ENCODE measurements at places on chromosomes 6 and 20.

GRCh38 chr6:1665214-1665613, 55.5 kb downstream of the FOXC1 start:
- H3K4me3 ChIP-seq: no peak overlapping the region
- H3K27me3 ChIP-seq: no peaks in the 10 kb centered on the region
- no peak overlapping the region for H3K27ac ChIP-seq
- no peak for DNase-seq

- DNase-seq: no peak
- H3K4me1 ChIP-seq: no peaks in the 10 kb centered on the region
- no peak overlapping the region for H3K4me3 ChIP-seq
- no peak overlapping the region for H3K27ac ChIP-seq
- no peaks in the 10 kb centered on the region for H3K36me3 ChIP-seq
Measured at GRCh38 chr6:31058128-31058894, 48.0 kb downstream of the MUC22 start.

GRCh38 chr6:3518356-3519190, 61.7 kb upstream of the SLC22A23 start:
- no peaks in the 10 kb centered on the region for H3K4me1 ChIP-seq
- no peak for DNase-seq
- no peak overlapping the region for H3K4me3 ChIP-seq

GRCh38 chr6:112180095-112180820, 74.1 kb downstream of the LAMA4 start:
- no peaks in the 10 kb centered on the region for H3K36me3 ChIP-seq
- H3K27ac ChIP-seq: no peak overlapping the region
- no peak for DNase-seq
- no peaks in the 10 kb centered on the region for H3K4me1 ChIP-seq
- H3K4me3 ChIP-seq: no peak overlapping the region

GRCh38 chr20:17109307-17109706, 117.5 kb upstream of the PCSK2 start:
- H3K4me1 ChIP-seq: no peaks in the 10 kb centered on the region
- H3K4me3 ChIP-seq: no peak overlapping the region
- no peak for DNase-seq
- no peaks in the 10 kb centered on the region for H3K36me3 ChIP-seq
- H3K27me3 ChIP-seq: no peaks in the 10 kb centered on the region

DNA sequence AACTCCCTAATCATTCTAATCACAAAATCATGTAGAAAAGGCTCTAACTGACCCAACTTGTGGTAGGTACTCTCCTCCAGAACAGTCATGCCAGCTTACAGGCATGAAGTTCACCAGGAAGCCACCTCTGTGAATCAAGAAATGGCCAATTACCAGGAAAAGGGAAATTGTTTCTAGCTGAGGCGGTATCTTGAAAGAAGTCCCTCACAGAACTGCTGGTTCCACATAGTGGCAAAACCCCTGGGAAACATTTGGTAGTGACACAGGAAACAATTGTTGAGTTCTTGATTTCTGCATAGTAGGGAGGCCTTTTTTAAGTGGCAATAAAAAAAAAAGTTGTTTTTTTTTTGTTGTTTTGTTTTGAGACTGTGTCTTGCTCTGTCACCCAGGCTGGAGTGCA, 3.4 kb upstream of the ZHX3 start:
- peaks cover 1% of the 10 kb centered on the region for H3K4me1 ChIP-seq
- DNase-seq: no peak
- no peaks in the 10 kb centered on the region for H3K27me3 ChIP-seq
- no peaks in the 10 kb centered on the region for H3K36me3 ChIP-seq

- H3K27me3 ChIP-seq: no peaks in the 10 kb centered on the region
- DNase-seq: no peak
- H3K4me3 ChIP-seq: no peak overlapping the region
- no peaks in the 10 kb centered on the region for H3K36me3 ChIP-seq
Measured at GRCh38 chr6:47043286-47043685, 1.2 kb upstream of the ADGRF1 start.

DNA sequence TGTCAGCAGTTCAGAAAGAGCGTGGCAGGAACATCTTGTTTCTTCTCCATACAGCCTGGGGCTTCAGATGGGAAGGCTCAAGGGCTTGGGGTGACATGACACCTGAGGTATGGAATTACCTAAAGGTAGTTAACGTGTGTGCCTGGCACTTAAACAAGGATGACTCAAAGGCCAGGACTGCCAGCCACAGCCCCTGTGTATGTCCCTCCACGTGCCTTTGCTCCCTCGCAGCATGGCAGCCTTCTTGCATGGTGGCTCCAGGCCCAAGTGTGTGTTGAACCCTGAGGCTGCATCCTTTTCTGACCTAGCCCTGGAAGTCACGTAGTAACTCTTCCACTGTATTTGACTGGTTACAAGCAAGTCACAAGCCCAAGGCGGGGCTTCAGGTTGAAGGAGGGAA, 33.6 kb upstream of the MYL9 start:
- H3K4me3 ChIP-seq: no peak overlapping the region
- no peaks in the 10 kb centered on the region for H3K36me3 ChIP-seq
- H3K27me3 ChIP-seq: no peaks in the 10 kb centered on the region
- H3K4me1 ChIP-seq: no peaks in the 10 kb centered on the region

GRCh38 chr6:107665382-107665781, 158.7 kb downstream of the SCML4 start:
- peaks cover 17% of the 10 kb centered on the region for H3K4me1 ChIP-seq
- no peak overlapping the region for H3K4me3 ChIP-seq
- peak overlapping the region; percentile 68 for H3K27ac ChIP-seq
- no peaks in the 10 kb centered on the region for H3K36me3 ChIP-seq
- H3K27me3 ChIP-seq: no peaks in the 10 kb centered on the region
- DNase-seq: no peak

DNA sequence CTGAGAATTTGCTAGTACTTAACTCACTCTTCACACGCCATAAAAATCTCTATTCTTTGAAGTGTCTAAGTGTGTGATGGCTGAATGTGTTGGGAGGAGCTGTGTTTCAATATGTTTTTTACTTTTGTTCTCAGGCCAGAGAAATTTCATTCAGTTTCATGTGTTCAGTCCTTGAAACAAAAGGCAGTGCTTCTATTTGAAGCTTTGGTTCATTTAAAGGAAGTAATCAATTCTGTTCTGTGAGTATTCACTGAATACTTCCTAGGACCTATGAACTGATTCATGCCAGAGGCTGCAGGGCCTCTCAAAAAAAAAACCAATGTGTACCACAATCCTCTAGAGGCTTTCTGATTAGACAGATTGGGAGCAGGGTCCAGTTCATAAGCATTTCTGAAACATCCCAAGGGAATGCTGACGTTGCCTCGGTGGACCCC, 12.4 kb upstream of the F13A1 start:
- H3K36me3 ChIP-seq: no peaks in the 10 kb centered on the region
- no peak for DNase-seq
- H3K27me3 ChIP-seq: no peaks in the 10 kb centered on the region
- no peaks in the 10 kb centered on the region for H3K4me1 ChIP-seq

- no peaks in the 10 kb centered on the region for H3K27me3 ChIP-seq
- peak; percentile 70 for DNase-seq
- H3K27ac ChIP-seq: peak overlapping the region; percentile 87
- H3K4me1 ChIP-seq: peaks cover 4% of the 10 kb centered on the region
- no peaks in the 10 kb centered on the region for H3K36me3 ChIP-seq
Measured at GRCh38 chr6:37171201-37171969, 1.4 kb downstream of the PIM1 start.

- H3K36me3 ChIP-seq: no peaks in the 10 kb centered on the region
- no peaks in the 10 kb centered on the region for H3K27me3 ChIP-seq
- no peaks in the 10 kb centered on the region for H3K4me1 ChIP-seq
- H3K27ac ChIP-seq: no peak overlapping the region
- no peak overlapping the region for H3K4me3 ChIP-seq
Measured at GRCh38 chr20:38665094-38665493, 59.2 kb upstream of the SLC32A1 start.

DNA sequence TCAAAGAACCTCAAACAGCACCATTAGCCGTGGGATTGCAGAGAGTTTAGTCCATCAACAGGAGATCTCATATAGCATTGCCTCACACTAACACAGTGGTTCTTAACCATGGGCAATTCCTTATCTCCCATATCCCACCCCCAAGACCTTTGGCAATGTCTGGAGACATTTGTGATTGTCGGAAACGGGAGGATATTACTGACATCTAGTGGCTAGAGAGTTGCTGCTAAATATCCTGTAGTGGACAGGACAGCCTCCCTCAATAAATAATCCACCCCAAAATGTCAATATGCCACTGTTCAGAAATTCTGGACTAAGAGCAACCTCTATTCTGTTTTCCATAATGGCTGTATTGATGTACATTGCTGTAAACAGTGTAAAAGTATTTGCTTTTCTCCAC, 210.1 kb upstream of the CCN2 start:
- H3K27me3 ChIP-seq: no peaks in the 10 kb centered on the region
- no peaks in the 10 kb centered on the region for H3K4me1 ChIP-seq
- DNase-seq: no peak
- H3K27ac ChIP-seq: no peak overlapping the region
- no peaks in the 10 kb centered on the region for H3K36me3 ChIP-seq
- H3K4me3 ChIP-seq: no peak overlapping the region

- no peak for DNase-seq
- H3K27ac ChIP-seq: no peak overlapping the region
- H3K4me1 ChIP-seq: peaks cover 4% of the 10 kb centered on the region
- no peaks in the 10 kb centered on the region for H3K27me3 ChIP-seq
- H3K4me3 ChIP-seq: no peak overlapping the region
Measured at GRCh38 chr6:14883921-14884320, 361.9 kb upstream of the JARID2 start.

DNA sequence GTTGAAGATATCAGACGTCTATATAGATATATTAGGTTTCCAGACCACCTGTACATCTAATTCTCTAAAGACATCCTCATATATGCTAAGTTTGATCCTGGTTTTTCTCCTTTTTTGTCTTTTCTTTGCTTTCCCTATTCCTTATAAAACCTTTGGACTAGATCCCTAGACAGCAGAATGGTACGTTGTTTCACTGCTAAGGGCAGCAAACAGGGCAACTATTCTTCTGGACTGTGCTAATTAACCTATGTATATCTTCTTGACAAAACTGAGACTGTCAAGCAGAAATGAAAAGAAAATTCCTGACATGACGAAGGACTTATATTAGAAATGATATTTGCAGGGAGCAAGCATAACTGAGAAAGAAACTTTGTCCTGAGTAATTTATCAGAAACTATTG, 19.1 kb downstream of the ME1 start:
- no peak overlapping the region for H3K27ac ChIP-seq
- H3K36me3 ChIP-seq: no peaks in the 10 kb centered on the region
- H3K4me1 ChIP-seq: no peaks in the 10 kb centered on the region
- H3K4me3 ChIP-seq: no peak overlapping the region

- H3K27ac ChIP-seq: no peak overlapping the region
- H3K4me3 ChIP-seq: no peak overlapping the region
- no peak for DNase-seq
- H3K4me1 ChIP-seq: peaks cover 5% of the 10 kb centered on the region
- H3K36me3 ChIP-seq: no peaks in the 10 kb centered on the region
Measured at GRCh38 chr6:41498968-41499599, 47.1 kb upstream of the FOXP4 start.

GRCh38 chr6:168362276-168362990, 42.9 kb upstream of the DACT2 start:
- H3K4me3 ChIP-seq: no peak overlapping the region
- H3K27ac ChIP-seq: no peak overlapping the region
- no peaks in the 10 kb centered on the region for H3K36me3 ChIP-seq
- H3K27me3 ChIP-seq: no peaks in the 10 kb centered on the region
- DNase-seq: peak; percentile 8

- peaks cover 5% of the 10 kb centered on the region for H3K4me1 ChIP-seq
- no peaks in the 10 kb centered on the region for H3K36me3 ChIP-seq
- no peak overlapping the region for H3K27ac ChIP-seq
- H3K4me3 ChIP-seq: no peak overlapping the region
- DNase-seq: no peak
Measured at GRCh38 chr6:128336436-128337095, 183.8 kb downstream of the PTPRK start.

DNA sequence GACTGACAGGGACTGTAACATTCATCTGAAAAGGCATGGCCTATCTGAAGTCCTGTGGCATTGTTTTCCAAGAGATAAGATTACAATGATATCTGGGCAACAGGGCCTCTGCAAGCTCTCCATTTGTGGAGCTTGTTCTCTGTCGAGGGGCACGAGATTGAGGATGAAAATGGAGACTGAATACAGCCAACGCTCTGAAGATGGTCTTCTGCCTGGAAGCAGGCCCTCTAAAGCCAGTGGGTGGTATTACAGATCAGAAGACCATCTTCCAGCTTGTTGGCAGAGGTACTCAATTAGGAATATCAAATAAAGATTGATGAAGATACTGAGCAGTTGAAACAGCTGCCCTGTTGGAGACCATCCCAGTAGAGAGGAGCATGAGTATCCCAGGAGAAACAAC, 288.2 kb downstream of the CENPW start:
- H3K4me1 ChIP-seq: no peaks in the 10 kb centered on the region
- no peak overlapping the region for H3K27ac ChIP-seq
- H3K4me3 ChIP-seq: no peak overlapping the region
- H3K27me3 ChIP-seq: no peaks in the 10 kb centered on the region

DNA sequence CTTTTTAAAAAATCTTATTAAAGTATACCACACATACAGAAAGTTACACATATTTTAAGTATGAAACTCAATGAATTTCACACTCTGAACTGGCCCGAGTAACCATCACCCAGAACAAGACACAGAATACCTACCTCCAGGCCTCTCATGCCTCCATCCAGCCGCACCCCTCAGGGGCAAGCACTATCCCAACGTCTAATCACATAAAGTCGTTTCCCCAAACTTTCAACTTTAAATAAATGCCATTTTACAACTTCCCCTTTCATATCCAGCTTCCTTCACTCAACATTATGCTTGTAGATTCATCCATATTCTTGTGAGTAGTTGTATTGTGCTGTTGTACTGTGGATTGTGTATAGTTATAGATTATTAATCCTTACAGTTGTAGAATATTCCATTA, 539.1 kb downstream of the CD83 start:
- no peak overlapping the region for H3K27ac ChIP-seq
- H3K27me3 ChIP-seq: no peaks in the 10 kb centered on the region
- no peak for DNase-seq
- no peak overlapping the region for H3K4me3 ChIP-seq

DNA sequence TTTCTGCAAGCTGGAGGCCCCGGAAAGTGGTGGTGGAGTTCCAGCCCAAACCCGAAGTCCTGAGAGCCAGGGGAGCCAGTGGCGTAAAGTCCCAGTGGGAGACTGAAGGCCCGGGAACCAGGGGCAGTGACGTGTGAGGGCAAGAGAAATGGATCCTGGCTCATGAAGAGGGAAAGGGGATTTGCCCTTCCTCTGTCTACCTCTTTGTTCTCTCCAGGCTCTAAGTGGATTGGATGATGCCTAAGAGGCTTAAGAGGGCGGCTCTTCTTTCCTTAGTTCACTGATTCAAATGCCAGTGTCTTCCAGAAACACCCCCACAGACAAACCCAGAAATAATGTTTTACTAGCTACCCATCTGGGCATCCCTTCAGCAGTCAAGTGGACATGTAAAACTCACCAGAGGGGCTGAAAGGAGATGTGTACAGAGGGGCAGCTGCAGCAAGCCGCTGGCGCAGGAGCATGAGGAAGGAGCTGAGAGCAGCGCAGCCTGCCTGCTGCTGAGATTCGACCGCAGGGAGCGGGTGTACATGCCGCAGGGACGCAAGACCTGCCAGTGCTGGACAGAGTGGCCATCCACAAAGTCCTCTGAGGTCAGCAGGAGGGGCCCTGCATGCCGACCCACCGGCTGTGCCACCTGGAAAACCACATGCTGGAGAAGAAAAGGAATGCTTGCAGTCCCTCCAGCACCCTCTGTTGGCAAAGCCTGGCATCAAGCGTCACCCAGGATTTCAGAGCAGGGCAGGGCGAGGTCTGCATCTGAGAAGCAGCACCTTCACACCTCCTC, 29.5 kb downstream of the CDYL start:
- no peak overlapping the region for H3K4me3 ChIP-seq
- DNase-seq: peak; percentile 50
- H3K27ac ChIP-seq: no peak overlapping the region
- H3K36me3 ChIP-seq: no peaks in the 10 kb centered on the region
- H3K4me1 ChIP-seq: peaks cover 15% of the 10 kb centered on the region

All from ovary (tissue), 10 donors.